ENCODE measurements at places on chromosomes 16 and 17.

DNA sequence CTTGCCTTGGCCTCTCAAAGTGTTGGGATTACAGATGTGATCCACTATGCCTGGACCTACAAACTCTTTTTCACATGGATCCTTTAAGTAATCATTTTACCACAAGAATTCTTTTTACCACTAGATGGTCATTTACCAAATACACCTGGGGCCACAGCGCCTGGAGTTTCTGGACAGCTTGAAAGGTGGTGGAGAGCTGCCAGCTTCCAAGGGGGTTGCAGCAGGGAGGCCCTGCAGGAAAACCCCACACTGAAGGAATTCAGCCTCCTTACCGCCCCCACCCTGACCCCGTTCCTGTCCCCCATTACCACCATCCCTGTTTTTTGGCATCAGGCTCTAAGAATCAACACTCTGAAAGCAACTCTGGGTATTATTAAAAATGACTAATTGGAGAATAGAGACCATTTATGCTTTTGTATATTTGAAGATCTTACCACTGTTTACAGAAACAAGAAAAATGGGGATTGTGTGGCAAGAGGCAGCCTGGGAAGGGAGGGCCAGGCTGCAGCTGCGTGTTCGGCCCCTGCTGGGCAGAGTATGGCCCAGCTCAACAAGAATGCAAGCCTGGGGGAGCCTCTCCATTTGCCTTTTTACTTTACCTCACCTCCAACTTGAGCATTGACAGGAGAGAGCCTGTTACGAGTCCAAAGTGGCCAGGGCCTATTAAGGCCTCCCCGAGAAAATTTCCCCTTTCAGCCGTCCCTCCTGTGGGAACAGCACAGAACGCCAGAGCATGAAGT is 209.9 kb downstream of the ZFHX3 start:
- DNase-seq, result no peak

- peak; percentile 74 for DNase-seq
These were observed 13.2 kb downstream of the GLIS2 start for GRCh38 chr16:4328782-4329775.

GRCh38 chr17:4444782-4445473 is 11.2 kb downstream of the SPNS3 start:
- DNase-seq, result no peak

DNA sequence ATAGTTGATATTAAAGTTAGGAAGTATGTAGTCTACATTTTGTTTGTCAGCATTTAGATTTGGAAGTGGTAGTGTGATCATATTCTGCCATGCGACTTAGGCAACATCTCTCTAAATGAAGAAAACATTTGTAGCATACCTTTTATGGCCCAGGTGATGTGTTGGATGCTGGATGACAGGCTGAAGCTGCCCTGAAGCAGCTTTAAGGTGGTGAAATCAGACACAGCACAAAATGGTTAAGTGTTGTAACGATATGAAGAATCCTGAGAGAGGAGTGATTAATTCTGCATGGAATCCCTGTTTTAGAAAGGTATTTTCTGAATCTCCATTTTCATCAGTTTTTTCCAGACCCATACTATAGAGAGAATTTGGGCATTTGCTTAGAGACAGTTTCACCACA is 28.3 kb downstream of the AATF start:
- DNase-seq, result no peak

DNA sequence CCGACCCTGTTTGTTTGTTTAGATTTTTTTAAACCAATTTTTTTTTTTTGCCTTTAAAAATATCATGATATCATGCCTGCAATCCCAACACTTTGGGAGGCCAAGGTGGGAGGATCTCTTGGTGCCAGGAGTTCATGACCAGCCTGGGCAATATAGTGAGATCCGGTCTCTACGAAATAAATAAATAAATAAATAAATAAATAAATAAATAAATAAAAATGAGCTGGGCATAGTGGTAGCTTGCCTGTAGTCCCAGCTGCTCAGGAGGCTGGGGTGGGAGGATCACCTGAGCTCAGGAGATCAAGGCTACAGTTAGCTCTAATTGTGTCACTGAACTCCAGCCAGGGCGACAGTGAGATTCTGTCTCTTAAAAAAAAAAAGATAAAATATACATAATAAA is 8.1 kb upstream of the IGF2BP1 start:
- DNase-seq, result no peak

- DNase-seq, result no peak
These were observed 818 bp downstream of the DPH1 start for GRCh38 chr17:2030779-2031163.

GRCh38 chr16:27972500-27972899 is 91.0 kb downstream of the GSG1L start:
- DNase-seq, result peak; percentile 15

DNA sequence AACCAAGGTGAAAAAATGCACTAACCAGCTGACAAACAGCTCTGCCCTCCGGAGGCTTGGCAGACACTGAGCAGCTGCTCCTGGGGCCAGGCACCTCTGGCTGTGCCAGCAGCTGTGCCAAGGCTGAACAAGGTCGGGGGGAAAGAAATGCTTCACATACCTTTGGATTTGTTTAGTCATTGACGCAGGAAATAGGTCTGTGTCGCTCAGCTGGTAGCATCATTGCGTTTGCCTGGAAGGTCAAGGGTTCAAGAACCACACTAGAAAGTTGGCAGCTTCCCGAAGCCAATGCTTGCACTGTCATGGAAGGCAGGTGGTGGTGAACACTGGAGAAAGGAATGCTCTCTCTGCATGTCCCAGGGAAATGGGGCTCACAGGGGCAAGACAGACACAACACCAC is 63.5 kb downstream of the PCTP start:
- no peak for DNase-seq

DNA sequence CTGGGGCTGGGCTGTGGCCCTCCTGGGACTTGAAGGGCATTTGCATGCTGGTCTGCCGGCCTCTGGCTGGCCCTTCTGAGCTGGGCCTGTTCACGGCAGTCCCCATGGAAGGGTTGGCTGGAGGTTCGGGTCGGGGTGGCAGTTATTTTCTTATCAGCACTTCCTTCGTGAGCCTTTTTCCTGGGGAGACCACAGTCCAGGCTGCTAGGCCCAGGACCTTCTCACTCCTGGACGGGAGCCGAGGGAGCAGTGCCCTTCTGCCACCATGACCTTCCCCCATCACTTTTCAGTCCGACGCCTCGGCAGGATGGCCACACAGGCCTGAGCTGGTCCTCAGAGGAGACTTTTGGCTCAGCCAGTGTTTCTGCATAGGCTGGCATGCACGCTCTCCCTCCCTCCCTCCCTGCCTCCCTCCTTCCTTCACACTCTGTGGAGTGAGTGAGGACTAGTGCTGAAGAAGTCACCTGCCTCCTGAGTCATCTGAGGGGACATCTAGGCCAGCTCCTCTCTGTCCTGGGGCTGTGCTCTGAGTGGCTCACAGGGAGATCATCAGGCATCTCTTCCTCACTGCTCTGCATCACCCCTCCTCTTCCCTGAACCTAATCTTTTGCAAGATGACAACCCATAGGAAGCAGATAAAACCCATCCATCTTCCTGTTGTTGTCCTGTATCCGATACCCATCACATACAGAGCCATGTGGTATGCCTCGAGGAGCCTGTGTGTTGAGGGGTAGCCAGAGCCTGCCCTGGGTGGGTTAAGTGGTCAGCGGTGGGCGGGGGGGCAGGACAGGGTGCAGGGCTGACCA is 109.7 kb downstream of the RAP1GAP2 start:
- no peak for DNase-seq

GRCh38 chr17:30323262-30323894 is 10.5 kb downstream of the TMIGD1 start:
- no peak for DNase-seq

- no peak for DNase-seq
These were observed 190.9 kb upstream of the CDH5 start for GRCh38 chr16:66175636-66176035.

- no peak for DNase-seq
These were observed 8.6 kb upstream of the CCL2 start for GRCh38 chr17:34246446-34246845.

GRCh38 chr17:81209141-81209540 is 13.6 kb downstream of the CEP131 start:
- DNase-seq, result no peak

- DNase-seq, result no peak
These were observed 530.9 kb downstream of the MAF start for GRCh38 chr16:79069633-79070032.

DNA sequence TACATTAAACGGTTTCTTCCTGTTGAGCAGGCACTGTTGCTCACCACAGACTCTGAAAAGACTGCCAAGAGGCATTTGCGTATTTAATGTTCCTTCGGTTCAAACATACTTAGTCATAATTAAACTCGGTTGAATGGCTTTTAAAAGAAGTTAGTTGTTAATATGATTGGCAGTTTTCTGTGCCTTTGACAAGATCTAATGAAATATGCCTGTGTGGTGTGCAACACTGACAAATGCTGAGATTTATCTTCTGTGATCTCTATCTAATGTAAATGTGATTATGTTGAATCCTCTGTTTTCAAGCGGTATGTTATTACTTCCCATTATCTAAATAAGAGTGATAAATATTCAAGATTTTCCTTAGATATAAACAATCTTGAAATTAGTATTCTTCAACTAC is 1046.6 kb downstream of the CDH8 start:
- no peak for DNase-seq

DNA sequence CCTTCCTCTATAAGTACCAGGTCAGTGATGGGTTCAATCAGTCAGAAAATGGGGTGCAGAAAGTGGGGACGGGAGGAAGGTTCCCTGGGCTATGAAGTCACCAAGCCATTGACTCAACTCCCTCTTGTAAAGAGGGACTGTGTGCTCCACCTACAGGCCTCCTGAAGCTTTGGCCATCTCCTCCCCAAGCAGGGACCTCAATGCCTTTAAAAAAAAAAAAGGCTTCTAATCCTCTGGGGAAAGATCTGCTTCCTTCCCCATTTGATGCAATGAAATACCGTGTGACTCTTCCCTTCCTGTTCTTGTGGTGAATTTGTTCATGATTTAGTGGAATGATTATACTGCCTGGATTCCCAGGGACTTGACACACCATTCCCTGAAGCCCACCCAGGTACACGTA is 30.8 kb downstream of the VWA3A start:
- peak; percentile 17 for DNase-seq

DNA sequence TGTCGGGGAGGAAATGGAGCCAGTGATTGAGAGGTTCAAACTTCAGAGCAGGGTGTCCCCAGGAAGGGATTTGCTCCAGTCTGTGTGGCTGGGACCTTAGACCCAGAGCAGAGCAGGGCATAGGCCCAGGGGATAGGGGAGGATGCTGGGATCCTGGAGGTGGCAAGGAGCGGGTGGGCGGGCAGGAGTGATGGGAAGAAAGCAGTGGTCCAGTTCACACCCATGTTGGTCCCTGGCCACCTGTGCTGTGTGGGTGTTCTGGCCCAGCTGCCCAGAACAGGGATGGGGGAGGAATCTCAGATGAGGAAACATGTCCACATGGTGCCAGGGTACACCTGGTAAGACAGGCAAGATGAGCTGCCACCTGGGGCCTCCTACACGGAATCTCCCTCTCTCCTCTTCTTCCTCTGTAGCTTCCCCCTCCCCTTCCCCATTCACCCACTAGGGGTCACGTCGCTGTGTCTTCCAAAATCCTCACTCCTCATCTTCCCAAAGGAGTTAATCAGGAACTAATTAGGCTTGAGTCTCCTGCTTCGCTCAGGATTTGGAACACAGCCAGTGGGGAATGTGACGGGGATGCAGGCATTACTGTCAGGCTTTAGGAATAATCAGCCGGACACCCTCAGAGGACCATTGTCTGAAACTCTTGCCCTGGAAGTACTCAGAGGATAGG is 2.3 kb downstream of the BEAN1 start:
- no peak for DNase-seq

DNA sequence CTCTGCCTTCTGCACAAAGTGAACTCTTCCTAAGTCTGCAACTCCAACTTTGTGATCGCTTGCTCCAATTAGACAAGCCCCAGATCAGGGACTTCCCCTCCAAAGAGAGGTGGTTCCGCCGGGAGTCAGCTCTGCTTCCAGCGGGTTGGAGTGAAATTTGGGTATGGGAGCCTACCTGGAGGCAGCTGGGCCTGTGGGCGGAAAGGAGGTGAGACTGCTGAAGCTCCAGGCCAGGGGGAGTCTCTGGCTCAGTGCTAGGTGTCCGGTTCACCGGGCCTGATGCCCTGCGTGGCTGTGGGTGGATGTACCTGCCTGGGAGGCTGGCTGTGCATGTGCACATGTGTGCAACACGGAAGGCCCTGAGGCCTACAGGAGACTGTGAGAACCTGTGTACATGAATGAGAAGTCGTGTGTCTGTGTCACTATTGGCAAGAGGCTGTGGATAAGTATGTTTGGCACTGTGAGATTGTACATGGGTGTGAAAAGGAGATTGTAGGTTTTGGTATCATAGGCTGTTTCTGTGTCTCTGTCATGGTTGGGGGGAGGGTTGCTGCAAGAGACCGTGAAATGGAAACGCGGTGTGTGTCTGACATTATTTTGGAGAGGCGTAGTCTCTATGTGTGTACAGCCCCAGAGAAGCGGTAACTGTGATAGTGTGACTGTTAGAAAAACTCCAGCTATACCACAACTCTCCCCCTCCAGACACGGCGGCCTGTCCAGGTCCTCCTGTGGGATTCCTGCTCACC is 4.2 kb downstream of the LHX1 start:
- no peak for DNase-seq

- DNase-seq, result peak; percentile 63
These were observed 240.7 kb downstream of the MAP2K6 start for GRCh38 chr17:69654981-69655855.

- DNase-seq, result no peak
These were observed 35.2 kb upstream of the SIAH1 start for GRCh38 chr16:48420437-48420836.

- no peak for DNase-seq
These were observed 138.9 kb upstream of the CES5A start for GRCh38 chr16:56013962-56014552.

GRCh38 chr16:86545481-86545880 is 9.6 kb downstream of the MTHFSD start:
- DNase-seq, result no peak

DNA sequence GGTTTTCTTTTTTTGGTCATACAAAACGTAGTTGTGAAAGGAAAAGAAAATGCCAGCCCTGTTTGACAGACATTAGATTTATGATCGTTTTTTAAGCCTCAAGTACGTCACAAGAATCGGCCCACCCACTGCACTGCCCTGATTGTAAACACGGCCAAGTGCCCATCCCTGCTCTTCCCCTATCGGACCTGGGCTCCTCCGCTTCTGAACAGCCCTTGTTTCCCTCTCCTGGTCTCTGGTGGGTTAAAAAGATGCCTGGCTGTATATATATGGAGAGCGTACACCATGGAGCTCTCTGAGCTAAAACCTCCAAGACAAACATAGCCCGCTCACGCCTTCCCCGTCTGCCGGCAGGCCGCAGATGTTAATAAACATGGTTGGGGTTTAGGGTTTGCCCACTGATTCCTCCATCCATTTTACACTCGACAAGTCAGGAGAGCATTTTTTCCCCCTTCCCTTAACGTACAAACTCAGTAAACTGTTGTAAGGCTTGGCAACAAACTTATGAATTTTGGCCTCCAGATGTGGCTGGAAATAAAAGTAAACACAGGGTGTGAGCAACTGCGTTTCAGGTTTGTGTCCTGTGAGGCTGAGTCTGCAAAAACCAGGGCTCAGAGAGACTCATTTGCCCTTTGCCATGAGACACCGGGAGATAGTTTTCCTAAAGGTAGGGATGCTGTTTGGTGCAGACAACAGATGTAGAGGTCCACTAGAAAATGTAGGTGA is 325.9 kb downstream of the SOX9 start:
- no peak for DNase-seq

GRCh38 chr16:47956916-47957315 is 198.9 kb downstream of the ABCC12 start:
- no peak for DNase-seq
